ENCODE measurements at places on chromosomes 16 and 17.

- no peak for DNase-seq
Observed at GRCh38 chr17:54985476-54985875, 16.9 kb downstream of the STXBP4 start.

DNA sequence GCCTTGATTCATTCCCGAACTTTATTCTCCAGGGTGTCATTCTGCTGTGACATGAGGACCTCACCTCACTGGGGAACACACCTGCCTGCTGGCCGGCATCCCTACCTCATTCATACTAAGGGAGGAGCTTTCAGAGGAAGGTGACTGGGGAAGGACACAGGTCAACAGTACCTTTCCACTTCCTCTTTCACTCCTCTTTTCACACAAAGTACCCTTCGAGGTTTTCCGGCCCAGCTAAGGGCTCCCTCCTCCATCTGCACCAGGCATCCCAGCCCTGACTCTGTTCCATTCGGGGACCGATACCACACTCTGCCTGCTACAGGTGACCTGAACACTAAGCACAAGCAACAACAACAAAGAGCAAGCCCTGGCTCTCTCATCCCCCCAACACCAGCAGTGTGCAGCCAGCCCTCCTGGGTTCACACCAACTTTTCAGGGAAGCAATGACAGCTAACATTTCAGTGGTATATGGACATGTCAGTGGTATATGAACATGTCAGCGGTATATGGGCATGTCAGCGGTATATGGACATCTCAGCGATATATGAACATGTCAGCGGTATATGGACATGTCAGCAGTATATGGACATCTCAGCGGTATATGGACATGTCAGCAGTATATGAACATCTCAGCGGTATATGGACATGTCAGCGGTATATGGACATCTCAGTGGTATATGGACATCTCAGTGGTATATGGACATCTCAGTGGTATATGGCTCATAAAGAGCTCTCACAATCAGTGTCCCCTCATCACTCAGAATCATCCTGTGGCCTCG lies 16.0 kb downstream of the TRIM25 start:
- no peak for DNase-seq

GRCh38 chr17:31609331-31609730 lies 217.9 kb downstream of the RAB11FIP4 start:
- no peak for DNase-seq

DNA sequence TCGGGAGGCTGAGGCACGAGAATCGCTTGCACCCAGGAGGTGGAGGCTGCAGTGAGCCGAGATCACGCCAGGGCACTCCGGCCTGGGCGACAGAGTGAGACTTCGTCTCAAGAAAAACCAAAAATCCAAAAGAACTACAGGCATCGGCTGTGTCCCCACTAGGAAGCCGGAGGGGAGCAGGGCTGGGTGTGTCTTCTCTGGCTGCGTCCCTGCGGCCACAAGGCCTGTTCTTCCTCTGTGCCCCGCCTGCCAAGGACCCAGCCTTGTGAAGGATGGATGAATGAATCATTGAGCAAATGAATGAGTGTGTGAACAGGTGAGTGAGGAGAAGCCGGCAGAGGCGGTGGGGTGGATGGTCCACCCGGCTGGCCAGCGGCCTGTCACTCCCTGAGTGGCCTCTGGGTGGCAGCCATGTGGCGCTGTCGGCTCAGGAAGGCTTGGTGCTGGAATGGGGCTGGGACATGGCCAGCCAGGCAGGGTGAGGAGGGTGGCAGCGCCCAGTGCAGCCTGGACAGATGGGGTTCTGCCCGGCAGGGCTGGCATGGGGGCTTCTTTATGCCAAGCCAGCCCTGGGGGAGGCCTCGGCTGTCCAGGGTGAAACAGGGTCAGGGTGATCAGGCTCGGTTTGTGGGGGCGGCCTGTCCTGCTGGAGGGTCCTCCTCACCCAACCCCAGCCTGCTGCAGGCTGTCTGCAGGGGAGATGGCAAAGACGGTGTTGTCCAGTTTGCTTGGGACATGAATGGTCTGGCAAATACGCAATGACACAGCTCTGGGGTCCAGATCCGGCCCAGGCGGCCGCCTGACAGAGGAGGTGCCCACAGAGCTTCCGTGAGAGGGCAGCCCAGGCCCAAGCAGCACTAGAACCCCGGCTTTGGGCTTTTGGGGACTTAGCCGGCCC lies 21.7 kb downstream of the SLC25A10 start:
- DNase-seq: peak; percentile 67

- DNase-seq: no peak
Observed at GRCh38 chr16:60077861-60078260, 1343.7 kb upstream of the GOT2 start.

DNA sequence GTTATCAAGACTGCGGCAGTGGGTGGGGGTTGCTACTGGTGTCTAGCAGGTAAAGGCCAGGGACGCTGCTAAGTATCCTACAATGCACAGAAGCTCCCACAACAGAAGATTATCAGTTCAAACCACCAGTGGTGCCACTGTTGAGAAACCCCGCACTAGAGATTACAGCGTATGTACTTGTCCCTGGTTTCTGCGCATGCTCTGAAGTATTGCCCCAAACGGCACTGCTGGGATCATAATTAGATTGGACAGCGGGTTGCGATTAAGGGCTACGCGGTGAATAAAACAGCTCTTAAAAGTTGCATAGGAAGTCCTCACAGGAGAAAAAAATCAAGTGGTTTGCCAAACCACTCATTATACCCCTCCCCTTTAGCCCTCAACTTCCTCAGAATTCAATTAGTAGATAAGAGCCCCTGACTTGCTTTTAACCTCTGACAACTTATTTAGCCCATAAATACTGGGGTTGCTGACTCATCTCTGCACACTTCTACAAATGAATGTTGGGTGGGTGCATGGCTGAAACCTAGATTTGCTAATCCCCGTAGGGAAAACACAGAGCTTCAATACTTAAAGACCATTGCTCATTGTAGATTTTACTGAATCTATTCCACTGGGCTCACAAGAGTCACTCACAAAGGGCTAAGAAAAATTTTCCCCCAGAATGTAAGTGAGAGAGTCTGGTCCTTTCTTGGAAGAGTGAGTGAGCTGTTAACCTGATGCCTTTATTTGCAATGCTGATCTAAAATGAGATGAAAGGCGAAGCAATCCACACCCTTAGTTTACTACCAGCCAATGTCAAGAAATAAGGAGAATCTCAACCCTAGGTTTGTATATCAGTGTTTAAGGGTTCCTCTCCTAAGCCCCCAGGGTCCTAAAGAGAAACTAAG lies 91.8 kb downstream of the RGS9 start:
- no peak for DNase-seq

DNA sequence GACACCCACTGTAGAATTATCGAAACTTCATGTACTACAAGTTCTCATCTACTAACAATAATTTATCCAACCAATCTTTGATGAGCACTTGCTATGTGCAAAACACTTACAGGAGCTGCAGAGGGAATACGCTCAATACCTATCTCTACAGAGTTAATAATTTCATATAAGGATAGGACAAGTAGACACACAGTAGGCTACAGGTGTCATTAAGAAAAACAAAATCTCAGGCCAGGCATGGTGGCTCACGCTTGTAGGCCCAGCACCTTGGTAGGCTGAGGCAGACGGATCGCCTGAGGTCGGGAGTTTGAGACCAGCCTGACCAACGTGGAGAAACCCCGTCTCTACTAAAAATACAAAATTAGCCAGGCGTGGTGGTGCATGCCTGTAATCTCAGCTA lies 91.3 kb upstream of the PLEKHM1 start:
- DNase-seq: no peak

- DNase-seq: no peak
Observed at GRCh38 chr16:14300705-14301168, 229.6 kb downstream of the MRTFB start.

DNA sequence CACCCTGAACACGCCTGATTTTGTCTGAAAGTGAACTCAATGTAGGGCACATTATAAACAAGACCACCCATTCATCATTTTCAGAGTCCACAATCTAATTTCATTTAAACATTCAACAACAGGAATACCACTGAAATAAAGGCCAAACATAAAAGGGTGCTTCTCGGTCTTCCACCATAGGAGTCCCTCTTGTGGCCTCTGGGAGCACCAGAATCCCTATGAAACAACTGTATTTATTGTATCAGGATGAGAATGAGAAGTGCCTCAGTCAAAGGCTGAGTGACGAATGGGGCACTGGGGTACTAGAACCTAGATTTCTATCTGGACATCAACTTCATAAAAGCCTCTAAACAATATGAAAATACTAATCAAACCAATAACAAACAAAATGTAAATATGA lies 40.4 kb downstream of the NXPH3 start:
- no peak for DNase-seq

GRCh38 chr17:13400491-13400890 lies 201.2 kb downstream of the HS3ST3A1 start:
- no peak for DNase-seq

DNA sequence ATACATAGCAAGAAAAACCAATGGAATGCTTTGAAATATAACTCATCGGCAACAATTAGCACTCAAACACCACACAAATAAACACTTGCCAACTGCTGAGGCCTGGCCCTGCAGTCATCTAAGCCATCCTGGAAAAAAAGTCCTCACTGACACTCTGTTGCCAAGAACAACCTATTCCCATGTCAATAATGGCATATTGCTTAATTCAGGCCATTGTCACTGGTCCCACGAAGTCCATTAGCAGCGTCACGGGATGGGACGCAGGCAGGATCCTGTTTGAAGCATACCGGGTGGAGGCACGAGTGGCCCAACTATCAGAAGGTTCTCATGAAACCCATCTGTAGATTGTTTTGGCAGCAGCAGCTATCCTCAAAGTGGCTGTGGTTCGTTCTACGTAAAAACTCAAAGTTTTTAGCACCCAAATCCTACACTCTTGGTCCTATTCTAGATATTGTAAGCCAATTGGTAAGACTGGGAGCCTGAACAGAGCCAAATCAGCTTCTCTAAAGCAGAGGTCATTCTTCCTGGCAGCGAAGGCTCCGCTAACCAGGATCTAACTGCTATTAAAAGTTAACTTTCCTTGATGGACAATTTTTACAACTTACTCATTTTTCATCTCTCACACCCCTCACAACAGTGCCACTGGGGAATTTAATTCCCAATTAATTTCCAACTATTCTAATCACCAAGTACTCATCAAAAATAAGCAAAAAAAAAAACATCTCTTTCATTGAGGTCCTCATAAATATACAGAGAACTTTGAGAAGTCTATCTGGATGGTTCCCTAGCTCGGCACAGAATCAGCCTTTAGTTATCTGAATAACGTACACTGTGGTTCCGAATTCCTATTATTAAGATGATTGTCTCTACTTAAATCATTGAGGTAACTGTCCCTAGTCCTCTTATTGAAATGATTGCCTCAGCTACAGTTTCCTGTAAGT lies 91.5 kb downstream of the ZFHX3 start:
- no peak for DNase-seq

- no peak for DNase-seq
Observed at GRCh38 chr16:66996324-66996982, 8.1 kb downstream of the CES4A start.

- DNase-seq: no peak
Observed at GRCh38 chr17:69473841-69474831, 59.6 kb downstream of the MAP2K6 start.

- no peak for DNase-seq
Observed at GRCh38 chr16:51151961-51152663, 1.0 kb upstream of the SALL1 start.

- no peak for DNase-seq
Observed at GRCh38 chr17:67993998-67994361, 2.3 kb downstream of the C17orf58 start.

DNA sequence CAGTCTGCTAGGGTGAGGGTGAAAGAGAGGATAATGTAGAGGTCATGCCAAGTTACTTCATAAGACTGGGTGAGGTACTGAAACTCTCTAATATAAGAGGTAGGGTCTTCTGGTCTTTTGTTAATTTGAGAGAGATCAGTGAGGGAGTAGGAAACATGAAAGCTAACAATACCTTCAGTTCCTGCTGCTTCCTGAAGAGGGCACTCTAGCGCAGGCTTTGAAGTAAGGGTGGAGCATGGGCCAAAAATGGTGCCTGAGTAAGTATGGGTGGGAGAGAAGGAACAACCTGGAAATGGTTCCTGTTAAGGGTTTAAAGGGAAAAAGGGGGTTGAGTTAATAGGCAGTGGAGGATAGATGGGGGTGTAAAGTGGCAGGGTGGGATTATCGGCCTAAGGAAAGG lies 2449.5 kb downstream of the TP53TG3F start:
- DNase-seq: no peak

DNA sequence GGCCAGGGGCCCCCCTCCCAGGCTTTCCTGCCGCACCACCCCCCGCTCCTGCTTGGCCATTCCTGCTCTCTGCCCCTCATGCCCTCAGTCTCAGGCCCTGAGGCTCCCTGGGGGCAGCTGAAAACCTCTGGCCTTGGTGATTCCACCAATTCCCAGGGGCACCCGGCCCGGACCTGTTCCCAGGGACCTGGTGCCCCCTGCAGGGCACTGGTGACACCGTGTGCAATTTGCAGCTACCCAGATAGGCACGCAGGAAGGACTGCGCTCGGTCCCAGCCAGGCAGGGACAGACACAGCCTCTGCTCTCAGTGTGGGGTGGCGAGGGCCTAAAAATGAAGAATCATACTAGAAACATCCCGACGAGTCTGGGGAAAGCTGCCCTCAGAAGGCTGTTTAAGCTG lies 13.4 kb downstream of the WFDC1 start:
- no peak for DNase-seq

GRCh38 chr17:3603119-3603869 lies 5.9 kb downstream of the TRPV1 start:
- no peak for DNase-seq

- no peak for DNase-seq
Observed at GRCh38 chr17:53628011-53628410, 194.7 kb upstream of the KIF2B start.

DNA sequence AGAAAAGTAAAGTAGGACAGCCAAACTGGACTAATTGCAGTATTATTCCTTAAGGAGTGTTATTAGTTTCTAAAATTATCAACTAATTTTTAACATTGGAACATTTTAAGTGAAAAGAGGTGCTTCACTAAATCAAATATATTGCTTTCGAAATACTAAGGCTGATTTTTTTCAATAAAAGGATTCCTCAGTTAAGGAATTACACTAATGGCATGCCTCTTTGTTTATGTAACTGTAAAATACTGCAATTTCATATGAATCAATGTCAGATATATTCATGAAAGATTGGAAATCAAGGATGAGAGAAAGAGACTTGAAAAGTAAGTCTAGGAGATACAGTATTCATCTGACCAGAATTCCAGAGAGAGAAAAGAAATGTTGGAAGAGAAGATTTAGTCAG lies 129.8 kb downstream of the TANC2 start:
- no peak for DNase-seq

DNA sequence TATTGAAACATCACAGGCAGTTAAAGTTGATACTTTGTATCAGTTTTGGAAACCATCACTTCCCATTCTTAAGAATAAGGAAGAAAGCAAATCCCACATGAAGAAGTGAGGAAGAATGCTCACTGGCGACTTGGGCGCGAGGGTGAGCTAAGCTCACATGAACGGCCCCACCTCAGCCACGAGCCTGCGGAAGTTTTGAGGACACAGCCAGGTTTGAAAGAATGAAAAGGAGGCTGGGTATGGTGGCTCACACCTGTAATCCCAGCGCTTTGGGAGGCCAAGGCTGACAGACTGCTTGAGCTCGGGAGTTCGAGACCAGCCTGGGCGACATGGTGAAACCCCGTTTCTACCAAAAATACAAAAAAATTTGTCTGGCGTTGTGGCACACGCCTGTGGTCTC lies 110.3 kb upstream of the CHMP6 start:
- DNase-seq: no peak

- DNase-seq: no peak
Observed at GRCh38 chr17:19460700-19461099, 49.7 kb downstream of the RNF112 start.

All from cerebellar nuclear complex (tissue), 1 donor.